Muscle of back (tissue), 13 donors: ENCODE measurements at places on chromosomes 1 and 21. TPM values are rescaled to one million over a fixed set of nuclear protein-coding genes. Genes with fewer than 3 reads are reported as not detected.

DNA sequence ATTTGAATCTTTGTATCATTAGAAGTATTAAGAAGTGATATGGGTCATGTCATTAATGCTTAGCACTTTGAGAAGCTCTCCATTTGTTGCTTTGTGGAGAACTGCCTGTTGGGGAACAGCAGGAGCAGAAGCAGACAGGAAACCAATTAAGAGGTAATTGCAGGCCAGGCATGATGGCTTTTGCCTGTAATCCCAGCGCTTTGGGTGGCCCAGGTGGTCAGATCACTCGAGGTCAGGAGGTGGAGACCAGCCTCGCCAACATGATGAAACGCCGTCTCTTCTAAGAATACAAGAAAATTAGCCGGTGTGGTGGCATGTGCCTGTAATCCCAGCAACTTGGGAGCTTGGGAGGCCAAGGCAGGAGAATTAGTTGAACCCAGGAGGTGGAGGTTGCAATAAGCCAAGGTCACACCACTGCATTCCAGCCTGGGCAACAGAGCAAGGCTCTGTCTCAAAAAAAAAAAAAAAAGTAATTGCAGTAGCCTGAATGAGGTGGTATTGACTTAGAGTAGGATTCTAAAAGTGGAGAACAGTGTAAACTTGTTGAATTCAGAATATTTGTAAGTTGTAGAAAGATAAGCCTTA, 57.8 kb upstream of the FASLG start:
- no peak for DNase-seq

- no peak for DNase-seq
These were observed 23.6 kb downstream of the OLFML2B start for GRCh38 chr1:162000053-162000420.

DNA sequence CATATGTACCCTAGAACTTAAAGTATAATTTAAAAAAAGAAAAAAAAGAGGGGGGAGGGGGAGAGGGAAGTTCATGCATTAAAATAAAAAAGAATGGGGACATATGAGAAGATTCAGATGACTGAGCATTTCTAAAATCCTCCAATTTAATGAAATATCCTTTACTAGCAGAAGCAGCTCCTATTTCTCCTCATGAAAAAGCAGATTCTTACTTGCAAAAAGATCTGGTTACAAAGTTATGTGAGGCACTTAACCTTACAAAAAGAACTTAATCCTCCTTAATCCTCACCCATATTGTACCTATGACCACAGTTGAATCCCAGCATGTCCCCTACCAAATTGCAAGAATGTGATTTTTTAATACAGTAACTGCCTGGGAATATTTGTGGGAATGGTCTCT, 298.5 kb downstream of the SRGAP2C start:
- no peak for DNase-seq

DNA sequence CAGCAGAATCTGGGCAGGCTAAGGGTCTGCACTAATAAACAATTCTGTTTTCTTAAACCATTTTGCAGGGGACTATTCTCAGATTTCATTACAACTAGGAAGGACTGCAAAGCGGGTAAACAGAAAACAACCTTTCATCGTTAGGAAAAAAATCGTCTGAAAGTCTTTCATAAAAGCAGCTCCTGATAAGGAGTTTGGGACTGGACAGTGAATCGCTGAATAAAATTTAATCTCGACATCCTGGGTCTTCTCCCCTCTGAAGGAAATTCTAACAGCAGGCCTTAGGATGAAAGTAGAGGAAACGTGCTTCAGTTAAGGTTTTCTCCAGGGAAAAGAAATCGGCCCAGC, 471 bp upstream of the MTF2 start:
- no peak for DNase-seq

Gene LRRC71
- polyA plus RNA-seq: 1.1 TPM
